Neural crest cell (in vitro differentiated cells): ENCODE measurements at places on chromosomes 11 and 22. TPM values are rescaled to one million over a fixed set of nuclear protein-coding genes. Genes with fewer than 3 reads are reported as not detected.

- H3K27ac ChIP-seq, result no peak overlapping the region
- H3K4me1 ChIP-seq, result no peaks in the 10 kb centered on the region
- DNase-seq, result no peak
- H3K27me3 ChIP-seq, result no peaks in the 10 kb centered on the region
Observed at GRCh38 chr11:101096036-101096704, 33.4 kb downstream of the PGR start.

DNA sequence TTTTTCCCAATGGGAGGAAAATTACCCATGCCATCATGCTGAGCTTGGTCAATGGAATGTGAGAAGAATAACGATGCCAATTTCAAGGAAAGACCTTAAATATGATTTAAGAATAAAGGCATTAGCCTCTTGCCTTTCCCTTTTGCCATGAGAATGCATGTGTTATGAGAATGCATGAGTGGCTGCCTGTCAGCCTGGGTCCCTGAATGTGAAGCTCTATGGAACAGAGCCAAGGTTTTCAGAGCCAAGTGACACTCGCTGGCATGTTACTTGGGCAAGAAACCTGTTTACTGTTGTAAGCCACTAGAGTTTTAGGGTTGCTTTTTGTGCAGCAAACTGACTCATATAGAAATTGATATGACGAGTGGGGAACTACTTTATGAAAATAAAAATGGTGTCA lies 75.7 kb downstream of the JRKL start:
- H3K4me3 ChIP-seq, result no peak overlapping the region
- H3K27me3 ChIP-seq, result peaks cover 4% of the 10 kb centered on the region
- DNase-seq, result no peak
- H3K27ac ChIP-seq, result no peak overlapping the region

DNA sequence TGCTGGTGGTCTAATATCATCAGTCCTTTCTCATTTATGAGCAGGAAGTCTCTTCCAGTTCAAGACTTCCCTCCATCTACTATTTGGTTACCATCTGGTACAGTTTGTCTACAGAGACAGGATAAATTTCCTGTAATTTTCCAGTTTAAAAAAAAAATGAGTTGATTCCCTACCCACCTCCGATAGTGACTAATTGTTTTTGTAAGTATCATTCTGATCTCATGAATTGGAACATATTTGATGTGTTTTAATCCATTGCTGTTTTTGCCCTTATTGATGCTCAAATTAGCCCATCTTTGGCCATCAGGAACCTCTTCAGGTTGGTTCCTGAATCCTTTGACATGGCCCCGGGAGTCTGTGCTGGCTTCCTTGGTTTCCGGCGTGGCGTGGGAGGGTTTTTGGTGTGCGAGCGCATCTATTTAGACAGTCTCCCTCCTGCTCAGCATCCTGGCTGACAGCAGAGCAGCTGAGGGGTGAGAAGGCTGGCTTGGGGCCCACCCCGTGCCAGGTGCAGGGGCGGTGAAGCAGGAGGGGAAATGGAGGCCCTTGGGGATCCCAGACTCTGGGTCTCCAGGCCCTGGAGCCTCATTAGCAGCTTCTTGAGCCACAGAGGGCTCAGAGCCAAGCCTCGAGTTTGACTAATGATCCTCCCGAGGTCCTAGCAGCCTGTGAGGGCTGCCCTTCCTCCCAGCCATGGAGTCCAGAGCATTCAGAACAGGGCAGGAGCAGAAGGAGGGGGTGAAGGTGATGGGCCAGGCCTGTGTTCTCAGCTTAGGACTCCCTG lies 6.8 kb downstream of the OMP start:
- no peaks in the 10 kb centered on the region for H3K36me3 ChIP-seq
- peaks cover 5% of the 10 kb centered on the region for H3K4me1 ChIP-seq
- DNase-seq, result no peak
- H3K27ac ChIP-seq, result no peak overlapping the region

Gene ZNF202
- total RNA-seq, result 22.8 and 25.1 TPM in 2 replicates

GRCh38 chr11:76670485-76671236 lies at the start of gene LRRC32:
TSS of gene LRRC32 (minus strand) at chr11:76670747. CDS start at chr11:76665954, 4,793 bp downstream.
- peaks cover 20% of the 10 kb centered on the region for H3K4me1 ChIP-seq
- DNase-seq, result no peak
- H3K27ac ChIP-seq, result no peak within 1 kb of the TSS
- H3K4me3 ChIP-seq, result peak within 1 kb of the TSS; percentile 81

- peak overlapping the region; percentile 43 for H3K27ac ChIP-seq
- peaks cover 31% of the 10 kb centered on the region for H3K27me3 ChIP-seq
- H3K4me1 ChIP-seq, result peaks cover 38% of the 10 kb centered on the region
Observed at GRCh38 chr11:68214173-68215086, 1.3 kb upstream of the KMT5B start.

Gene DMC1
- 8.1 and 9.0 TPM in 2 replicates for total RNA-seq

Gene PGR
- total RNA-seq, result not detected in 2 replicates

DNA sequence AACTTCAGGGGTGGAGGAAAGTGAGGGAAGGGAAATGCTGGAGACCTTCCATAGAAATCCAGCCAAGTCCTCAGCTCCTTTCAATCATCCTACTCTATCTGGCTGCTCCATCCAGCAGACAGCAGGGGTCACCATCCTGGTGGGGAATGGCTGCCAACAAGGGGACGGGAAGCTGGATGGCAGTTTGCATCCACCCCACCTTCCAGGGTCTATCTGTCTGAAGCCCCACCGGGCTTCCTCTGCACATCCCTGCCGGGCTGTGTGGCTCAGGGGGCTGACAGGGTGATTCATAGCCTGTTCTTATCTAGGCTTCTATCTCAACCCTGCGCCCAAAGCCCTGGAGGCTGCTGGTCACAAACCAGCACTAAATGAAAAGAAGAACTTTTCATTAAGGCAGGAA lies 1.1 kb downstream of the SYTL2 start:
- peak; percentile 37 for DNase-seq
- H3K4me1 ChIP-seq, result peaks cover 23% of the 10 kb centered on the region
- no peaks in the 10 kb centered on the region for H3K36me3 ChIP-seq

Gene UBQLN3
- total RNA-seq, result not detected in 2 replicates

Gene VSTM5
- not detected in 2 replicates for total RNA-seq

- peaks cover 5% of the 10 kb centered on the region for H3K4me1 ChIP-seq
- H3K4me3 ChIP-seq, result no peak overlapping the region
- no peak for DNase-seq
- peaks cover 4% of the 10 kb centered on the region for H3K27me3 ChIP-seq
- no peak overlapping the region for H3K27ac ChIP-seq
Observed at GRCh38 chr11:125072961-125073590, 10.0 kb downstream of the SLC37A2 start.

DNA sequence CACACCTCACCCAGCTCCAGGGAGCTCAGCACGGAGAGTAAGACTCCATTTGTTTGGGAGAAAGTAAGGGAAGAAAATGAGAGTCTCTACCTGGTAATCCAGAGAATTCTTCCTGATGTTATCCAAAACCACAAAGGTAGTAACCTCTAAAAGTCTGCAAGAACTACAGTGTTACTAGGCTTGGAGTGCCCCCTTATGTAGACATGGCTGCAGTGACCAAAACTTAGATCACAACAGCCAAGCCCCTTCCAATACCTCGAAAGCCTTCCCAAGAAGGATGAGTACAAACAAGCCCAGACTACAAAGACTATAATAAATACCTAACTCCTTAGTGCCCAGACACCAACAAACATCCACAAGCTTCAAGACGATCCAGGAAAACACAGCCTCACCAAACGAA lies 4.9 kb downstream of the UBE2L6 start:
- peak overlapping the region; percentile 55 for H3K4me3 ChIP-seq
- no peak overlapping the region for H3K27ac ChIP-seq
- H3K27me3 ChIP-seq, result no peaks in the 10 kb centered on the region
- peaks cover 31% of the 10 kb centered on the region for H3K4me1 ChIP-seq

Gene IGSF9B
- total RNA-seq, result 10.4 and 12.9 TPM in 2 replicates

DNA sequence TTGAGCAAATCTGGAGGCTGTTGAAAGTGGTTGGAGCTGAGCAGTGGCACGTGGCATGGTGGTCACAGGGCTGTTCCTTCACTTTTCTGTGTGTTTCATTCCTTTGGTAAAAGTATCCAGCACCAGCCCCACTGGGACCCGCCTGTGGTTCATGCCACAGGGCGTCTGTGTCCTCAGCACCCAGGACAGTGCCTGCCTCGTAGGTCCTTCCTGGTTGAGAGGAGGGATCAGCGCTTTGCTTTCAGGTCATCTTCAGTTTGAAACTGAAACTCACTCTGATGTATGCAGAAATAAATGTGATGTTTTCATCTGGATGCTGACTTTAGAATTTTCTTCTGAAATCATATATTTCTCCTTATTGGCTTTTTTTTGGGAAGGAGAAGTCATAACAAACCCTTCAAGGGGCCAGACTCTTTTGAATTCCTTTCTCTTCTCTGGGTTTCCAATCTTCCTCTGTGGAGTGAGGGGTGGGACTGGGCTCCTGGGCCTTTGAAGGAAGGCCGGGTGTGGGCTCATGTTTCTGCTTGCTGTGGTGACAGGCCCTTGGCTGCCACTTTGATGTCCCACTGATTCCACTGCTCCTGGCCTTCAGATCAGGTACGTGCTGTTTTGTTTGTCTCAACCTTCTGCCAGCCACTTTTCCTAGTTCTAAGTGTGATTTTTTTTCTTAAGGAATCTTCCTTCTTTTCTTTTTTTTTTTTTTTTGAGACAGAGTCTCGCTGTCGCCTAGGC lies 26.2 kb downstream of the TBC1D22A start:
- no peak for DNase-seq
- H3K4me3 ChIP-seq, result no peak overlapping the region
- no peaks in the 10 kb centered on the region for H3K27me3 ChIP-seq
- H3K36me3 ChIP-seq, result peaks cover 4% of the 10 kb centered on the region

GRCh38 chr11:7890417-7891172 lies 40.5 kb downstream of the OR10A6 start:
- peaks cover 12% of the 10 kb centered on the region for H3K4me1 ChIP-seq
- no peak overlapping the region for H3K4me3 ChIP-seq
- H3K36me3 ChIP-seq, result no peaks in the 10 kb centered on the region
- peaks cover 25% of the 10 kb centered on the region for H3K27me3 ChIP-seq
